ENCODE measurements at places on chromosomes 4 and X.

DNA sequence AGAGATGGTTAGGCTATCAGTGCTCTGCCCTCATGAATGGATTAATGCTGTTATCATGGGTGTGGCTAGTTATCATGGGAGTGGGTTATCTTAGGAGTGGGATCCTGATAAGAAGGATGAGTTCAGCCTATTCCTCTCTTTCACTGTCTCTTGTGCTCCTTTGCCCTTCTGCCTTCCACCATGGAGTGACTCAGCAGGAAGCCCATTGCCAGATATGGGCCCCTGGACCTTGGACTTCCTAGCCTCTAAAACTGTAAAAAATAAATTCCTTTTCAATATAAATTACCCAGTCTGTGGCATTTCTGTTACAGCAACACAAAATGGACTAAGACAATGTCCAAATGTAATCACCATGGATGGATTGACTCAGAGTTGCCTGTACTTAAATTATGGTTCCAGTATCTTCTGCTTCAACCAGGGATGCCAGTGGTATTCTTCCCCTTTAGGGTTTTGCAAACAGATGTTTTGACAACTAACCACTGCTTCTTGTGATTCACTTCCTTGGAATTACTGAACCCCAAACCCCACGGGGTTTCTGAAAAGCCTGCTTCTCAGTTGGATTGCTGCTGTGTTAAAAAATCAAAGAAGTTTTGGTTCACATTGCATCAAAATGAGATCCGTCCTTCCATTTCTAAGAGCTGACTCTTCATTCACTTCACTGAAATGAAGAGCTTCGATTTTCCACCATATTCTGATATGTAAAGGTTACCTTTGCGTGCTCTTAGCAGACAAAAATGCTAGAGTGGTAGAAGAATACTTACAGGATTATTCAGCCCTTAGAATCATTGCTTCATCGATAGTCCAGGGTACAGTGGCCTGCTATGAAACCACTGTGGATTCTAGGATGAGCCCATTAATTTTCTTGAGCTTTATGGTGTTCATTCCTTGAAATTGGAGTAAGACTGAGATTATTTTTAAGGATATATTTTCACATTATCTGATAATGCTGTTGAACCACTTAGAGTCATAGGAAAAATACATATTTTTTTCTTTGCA, 107.7 kb downstream of the FRMPD4 start:
- no peak for DNase-seq

DNA sequence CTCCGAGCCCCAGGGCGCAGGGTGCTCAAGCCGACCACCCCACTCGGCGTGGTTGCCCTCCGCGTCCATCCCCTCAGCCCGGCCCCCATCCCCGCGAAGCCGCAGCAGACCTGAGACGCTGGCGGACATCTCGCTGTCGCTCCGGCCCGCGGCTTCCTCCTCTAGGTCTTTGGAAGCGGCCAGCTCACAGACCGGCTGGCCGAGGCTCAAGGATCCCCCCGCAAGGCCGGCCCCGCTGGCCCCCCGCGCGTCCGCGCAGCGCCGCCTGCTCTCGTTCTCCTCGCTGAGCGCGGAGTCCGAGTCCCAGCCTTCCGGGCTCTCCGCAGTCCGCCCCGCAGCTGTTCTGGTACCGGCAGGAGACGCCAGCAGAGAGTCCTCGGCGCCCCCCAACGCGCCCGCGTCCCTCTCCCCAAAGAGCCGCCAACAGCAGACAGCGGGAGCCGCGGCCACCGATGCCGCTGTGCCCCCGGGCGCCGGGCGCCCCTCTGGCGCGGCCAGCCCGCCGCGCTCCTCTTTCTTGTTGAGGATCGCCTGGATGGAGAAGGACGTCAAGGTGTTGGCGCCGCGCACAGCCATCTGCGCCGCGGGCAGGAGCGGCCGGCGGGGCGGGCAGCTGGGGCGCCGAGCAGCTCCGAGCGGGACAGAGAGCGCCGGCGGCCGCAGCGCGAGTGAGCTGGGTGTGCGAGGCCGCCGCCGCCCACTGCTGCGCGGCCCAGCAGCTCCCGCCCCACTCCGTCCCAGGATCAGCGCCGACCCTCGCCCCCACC, at the start of gene NKX3-2:
Gene NKX3-2, minus strand, starts transcription at position 670 of the 767 bp plus-strand sequence. Its CDS starts 94 bp downstream, at position 576.
- no peak for DNase-seq

- DNase-seq = no peak
Observed at GRCh38 chrX:107708762-107709161, 66.8 kb downstream of the TSC22D3 start.

DNA sequence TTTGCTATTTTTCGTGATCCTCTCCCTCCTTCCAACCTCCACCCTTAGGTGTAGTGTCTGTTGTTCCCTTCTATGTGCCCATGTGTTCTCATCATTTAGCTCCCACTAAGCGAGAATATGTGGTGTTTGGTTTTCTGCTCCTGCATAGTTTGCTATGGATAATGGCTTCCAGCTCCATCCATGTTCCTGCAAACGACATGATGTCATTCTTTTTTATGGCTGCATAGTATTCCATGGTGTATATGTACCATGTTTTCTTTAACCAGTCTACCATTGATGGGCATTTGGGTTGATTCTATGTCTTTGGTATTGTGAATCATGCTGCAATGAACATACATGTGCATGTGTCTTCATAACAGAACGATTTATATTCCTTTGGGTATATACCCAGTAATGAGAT, 102.7 kb downstream of the SEL1L3 start:
- no peak for DNase-seq

DNA sequence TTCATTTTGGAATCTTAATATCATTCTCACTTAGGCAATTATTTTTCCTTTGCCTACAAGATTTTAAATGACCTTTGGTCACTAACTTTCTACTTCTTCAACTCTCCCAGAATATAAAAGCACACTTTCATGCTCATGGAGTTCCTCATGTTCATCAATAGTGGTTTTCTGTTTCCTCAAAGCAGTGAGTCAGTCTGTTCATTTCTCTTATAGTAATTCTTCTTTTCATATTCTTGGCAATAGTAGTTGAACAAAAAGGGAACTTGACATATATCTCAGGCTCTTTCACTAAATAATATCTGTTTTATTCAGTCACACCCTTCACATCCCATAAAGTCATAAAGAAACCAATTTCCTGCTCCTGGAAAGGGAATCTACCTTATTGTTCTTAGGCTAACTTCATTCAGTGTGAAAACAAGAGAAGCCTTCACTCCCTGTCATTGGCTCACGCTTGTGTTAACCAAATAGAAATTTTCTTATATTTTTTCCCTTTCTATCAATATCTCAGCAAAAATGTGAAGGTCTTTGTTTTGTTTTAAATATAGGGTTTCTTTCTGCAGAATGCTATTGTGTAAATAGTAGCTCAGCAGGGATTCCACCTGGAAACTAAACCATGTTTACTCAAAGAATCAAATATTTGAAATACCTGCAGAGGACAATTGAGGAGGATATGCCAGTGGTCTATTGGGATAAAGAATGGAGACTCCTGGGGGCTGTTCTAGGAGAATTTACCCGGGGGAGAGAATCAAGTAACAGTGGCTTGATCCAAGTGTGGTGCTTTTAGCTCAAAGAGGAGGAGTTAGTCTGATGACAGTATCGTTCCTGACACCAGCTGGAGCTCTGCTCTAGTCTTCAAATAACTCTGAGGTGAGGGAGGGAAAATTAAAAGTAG, 13.4 kb upstream of the TNIP3 start:
- no peak for DNase-seq

DNA sequence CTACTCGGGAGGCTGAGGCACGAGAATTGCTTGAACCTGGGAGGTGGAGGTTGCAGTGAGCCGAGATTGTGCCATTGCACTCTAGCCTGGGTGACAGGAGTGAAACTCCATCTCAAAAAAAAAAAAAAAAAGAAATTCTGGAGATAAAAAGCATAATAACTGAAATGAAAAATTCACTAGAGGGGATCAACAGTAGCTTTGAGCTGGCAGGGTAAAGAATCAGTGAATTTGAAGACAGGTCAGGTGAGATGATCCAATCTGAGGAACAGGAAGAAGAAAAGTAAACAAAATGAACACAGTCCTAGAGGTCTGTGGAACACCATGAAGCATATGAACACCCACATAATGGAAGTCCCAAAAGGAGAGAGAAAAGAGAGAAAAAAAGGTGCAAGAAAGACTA, 15.0 kb downstream of the TIMP1 start:
- DNase-seq = no peak

DNA sequence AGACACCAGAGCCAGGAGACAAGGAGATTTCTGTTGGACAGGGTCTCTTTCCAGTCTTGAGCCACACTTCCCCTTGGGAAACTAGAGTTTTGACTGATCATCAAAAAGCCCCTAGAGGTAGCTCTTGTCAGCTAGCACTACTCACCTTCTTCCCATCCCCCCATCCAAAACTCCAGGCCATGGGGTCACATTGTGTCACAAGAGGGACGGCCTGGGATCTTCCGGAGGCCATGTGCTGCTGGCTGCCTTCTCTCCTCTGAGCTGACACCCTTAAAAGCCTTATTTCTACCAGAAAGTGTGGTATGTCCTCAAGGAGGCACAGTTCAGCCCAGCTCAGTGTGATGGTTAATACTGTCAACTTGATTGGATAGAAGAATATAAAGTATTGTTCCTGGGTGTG, 7.8 kb downstream of the PNMA3 start:
- DNase-seq = no peak

Measured in stimulated activated CD4-positive, alpha-beta T cell treated with anti-CD3 and anti-CD28 coated beads, Interleukin-4, amount 100 ng/mL, for 4 hours (primary cell).